Right lung (tissue), 10 donors: ENCODE measurements at places on chromosomes 1 and 21.

DNA sequence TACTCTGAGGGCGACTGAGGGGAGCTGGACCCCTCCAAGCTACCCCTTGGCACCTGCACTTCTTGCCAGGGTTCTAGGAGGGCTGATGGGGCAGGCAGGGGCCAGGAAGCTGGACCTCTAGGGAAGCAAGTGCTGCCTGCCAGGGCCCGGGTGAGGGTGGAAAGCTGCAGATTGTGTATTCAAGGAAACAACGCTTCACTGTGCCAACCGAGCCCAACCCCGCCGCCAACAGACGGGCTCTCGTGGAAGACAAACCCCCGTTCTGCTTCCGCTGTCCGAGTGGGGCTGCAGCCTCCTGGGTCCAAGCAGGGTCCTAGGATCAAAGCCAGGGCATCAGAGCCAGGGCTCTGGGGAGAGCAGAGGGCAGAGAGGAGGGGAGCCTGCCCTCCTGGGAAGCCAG lies 3.2 kb downstream of the EFHD2 start:
- DNase-seq, result no peak

GRCh38 chr1:58879464-58879863 lies 95.6 kb upstream of the JUN start:
- no peak for DNase-seq

GRCh38 chr1:180053594-180054567 lies 99.3 kb downstream of the CEP350 start:
- no peak for DNase-seq

GRCh38 chr1:218364028-218364710 lies 19.0 kb downstream of the TGFB2 start:
- no peak for DNase-seq

DNA sequence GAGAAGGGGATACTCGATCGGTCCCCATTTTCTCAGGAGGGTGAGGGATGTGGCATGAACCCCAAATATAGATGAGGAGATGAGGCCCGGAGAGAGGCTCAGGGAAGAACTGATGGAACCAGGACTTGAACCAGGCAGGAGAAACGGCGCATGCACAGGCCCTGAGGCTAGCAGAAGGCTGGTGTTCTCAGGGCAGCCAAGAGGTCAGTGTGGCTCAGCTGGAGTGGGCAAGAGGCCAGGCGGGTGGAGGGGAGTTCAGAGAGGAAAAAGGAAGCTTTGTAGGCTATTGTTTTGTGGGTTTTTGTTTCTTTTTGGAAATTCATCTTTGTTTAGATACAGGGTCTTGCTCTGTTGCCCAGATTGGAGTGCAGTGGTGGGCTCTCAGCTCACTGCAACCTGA lies 122.0 kb downstream of the LACTBL1 start:
- DNase-seq, result no peak

DNA sequence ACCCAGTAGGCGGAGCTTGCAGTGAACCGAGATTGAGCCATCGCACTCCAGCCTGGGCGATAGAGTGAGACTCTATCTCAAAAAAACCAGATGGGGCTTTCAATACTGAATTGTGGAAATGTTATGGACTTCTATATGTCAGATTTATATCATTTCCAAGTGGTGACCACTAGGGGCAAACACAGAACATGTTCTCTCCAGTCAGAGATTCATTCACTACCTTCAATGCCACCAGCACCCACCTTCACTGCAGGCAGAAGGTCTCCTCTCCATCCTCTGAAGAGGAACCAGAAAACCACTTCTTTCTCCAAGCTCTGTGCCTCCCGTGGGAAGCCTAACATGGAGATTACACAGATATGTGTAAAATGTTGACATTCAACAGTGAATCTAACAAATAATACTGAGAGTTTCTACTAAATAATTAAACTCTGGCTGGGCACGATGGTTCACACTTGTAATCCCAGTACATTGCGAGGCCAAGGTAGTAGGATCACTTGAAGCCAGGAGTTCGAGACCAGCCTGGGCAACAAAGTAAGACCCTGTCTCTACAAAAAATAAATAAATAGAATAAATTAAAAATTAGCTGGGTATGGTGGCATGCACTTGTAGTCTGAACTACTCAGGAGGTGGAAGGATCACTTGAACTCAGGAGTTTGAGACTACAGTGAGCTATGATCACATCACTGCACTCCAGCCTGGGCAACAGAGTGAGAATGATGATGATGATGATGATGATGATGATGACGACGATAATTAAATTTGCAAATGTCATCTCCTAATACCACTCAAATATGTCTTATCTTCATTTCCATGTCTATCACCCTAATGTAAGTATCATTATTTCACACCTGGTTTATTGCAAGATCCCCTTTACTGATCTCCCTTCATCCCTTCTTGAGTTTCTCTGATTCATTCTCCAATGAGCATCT lies 151.1 kb downstream of the ZNF281 start:
- DNase-seq, result no peak

GRCh38 chr21:38438462-38438893 lies 59.8 kb downstream of the ERG start:
- DNase-seq, result no peak

DNA sequence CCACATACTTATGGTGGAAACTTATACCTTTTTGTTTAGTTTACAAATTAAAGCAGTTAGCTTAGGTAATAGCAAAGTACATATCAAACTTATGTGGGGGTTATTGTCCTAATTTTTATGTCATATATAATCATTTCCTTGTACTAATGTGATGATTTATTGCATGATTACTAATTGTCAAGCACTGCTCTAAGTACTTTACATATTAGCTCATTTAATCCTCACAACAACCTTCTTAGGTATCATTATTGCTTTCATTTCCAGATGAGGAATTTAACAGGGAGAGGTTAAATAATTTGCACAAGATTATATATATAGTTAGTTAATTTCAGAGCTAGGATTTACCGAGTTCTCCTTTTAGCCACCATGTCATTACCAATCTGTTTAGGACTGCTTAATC lies 11.9 kb upstream of the SSX2IP start:
- DNase-seq, result no peak

- DNase-seq, result no peak
These were observed 54.4 kb downstream of the SNRPE start for GRCh38 chr1:203915811-203916210.

- DNase-seq, result no peak
These were observed 154.3 kb downstream of the PLXNA2 start for GRCh38 chr1:208089761-208090370.

DNA sequence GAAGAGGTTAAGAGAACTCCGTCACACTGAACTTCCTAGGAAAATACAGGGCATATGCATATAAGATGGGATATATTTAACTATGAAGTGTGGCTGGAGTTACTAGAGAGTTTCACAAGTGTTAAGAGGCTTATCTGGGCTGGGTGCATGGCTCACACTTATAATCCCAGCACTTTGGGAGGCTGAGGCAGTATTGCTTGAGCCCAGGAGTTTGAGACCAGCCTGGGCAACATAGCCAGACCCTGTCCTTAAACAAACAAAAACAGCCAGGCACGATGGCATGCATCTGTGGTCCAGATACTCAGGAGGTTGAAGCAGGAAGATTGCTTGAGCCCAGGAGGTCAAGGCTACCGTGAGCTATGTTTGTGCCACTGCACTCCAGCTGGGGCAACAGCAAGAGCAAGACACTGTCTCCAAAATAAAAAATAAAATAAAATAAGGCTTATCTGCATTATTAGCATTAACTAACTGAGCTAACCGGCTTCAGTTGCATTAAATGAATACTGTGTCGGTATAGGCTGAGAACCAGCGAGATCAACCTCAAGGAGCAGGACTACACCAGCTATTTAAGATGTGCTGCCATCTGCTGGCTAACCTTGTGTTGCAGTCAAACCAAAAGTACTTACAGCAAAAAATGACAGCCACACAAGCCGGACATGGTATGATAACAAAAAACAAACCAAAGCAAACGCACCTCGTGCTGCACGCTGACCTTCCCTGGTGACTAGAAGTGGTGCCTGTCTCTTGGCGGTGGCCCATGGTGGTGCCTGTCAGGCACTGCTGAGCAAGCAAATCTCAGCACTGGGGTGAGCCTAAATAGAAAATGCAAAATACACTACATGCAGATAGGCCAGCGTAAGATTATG lies 19.7 kb upstream of the RBBP5 start:
- DNase-seq, result peak; percentile 64

DNA sequence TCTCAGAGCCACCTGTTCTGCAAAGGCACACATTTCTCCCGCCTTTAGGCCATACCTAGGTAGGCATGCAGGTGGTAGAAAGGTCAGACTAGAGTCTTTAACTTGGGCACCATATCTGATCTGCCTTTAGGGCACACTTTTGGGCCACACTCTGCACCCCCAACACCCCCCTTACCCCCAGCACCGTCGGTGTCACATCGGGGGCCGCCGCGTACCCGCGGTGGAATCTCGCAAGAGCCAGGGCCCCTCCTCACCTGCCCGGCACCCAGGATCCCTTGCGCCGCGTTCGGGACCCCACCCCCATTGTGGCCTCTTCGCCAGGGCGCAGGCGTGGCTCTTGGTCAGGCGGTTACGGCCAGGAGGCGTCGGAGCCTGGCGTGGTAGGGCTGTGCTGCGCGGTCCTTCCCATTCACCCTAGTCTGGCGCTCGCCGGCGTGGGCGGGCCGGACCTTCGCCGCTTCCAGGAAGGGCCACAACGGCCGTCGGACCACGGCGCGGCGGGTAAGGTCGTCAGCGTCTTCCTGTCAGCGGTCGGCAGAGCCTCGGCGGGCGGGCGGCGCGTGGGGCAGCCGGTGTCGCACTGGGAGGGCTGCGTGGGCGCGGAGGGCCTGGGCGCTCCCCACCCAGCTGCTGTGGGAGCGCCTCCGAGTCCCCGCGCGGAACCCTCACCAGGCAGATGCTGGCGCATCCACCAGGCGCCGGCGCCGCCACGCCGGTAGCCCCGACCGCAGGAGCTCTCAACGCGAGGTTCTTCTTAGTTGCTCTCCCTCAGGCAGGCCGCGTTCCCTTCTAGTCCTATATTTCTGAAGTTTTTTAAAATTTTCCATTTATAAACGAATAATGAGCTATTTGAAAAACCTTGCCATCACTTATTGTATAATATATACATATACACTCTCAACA lies at the start of gene DNAH14:
Gene DNAH14 (plus strand): TSS at position 341 of the 903 bp plus-strand sequence. CDS start 23,028 bp downstream, outside the sequence.
- peak; percentile 56 for DNase-seq

DNA sequence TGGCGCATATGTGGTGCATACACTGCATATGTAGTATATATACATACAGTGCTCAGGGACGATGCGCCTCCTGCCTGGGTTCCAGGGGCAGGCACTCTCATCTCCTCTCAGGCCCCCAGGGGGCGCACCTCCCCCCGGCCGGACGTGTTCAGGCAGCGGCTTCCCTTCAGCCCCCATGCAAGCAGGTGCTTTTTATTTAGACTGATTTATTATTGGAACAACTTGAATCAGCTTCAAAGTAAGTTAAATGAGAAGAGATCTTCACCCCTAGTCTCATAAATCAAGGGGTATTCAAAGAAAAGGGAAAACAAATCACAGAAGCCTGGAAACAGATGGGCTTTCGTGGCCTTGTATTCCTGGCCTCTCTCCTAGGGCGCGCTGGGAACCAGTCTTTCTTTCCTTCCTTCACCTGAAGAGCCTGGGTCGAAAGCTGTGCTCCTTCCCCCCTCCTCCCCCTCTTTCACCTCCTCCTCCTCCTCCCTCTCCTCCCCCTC lies 64.6 kb downstream of the UBIAD1 start:
- DNase-seq, result no peak

- no peak for DNase-seq
These were observed 490.7 kb upstream of the B3GALT2 start for GRCh38 chr1:193676996-193677549.

- DNase-seq, result peak; percentile 80
These were observed 2.6 kb downstream of the COL16A1 start for GRCh38 chr1:31701091-31701736.

- no peak for DNase-seq
These were observed 11.9 kb upstream of the ZBTB21 start for GRCh38 chr21:42022091-42022430.

DNA sequence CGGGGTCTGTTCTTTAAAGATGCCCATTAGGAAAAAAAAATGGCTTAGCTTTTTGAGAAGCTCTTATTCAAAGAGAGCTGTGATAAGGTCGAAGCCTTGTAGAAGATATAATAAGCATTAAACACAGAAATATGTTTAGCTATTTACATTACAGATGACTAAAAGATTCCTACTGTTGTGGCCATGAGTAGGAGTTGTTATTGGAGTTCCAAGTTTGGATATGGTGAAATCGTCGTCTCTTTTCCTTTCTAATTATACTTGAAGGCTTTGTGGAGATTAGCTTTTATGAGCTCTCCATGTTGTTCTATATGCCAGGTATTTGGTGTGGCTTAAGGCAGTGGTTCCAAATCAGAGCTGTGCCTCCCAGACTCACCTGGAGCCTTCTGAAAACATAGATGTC lies 79.9 kb upstream of the LAMC2 start:
- DNase-seq, result no peak

GRCh38 chr1:54567961-54568360 lies 19.9 kb downstream of the ACOT11 start:
- DNase-seq, result no peak

DNA sequence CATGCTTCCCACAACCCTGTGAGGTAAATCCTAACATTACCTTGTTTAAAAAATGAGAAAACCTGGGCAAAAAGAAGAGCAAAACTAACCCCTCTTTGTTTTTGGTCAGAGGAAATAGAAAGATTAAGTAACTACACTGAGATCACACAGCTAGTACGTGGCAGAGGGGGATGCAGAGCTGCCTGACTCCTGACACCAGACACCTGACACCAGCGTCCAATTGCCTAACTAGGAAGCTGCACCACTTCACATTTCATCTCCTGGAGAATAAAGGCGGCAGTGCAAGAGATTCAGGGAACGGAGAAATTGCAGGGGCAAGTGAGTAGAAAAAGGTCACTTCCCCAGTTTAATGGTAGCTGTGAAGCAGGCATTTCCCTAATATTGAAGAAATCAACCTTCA lies 229.3 kb upstream of the PTBP2 start:
- DNase-seq, result no peak

DNA sequence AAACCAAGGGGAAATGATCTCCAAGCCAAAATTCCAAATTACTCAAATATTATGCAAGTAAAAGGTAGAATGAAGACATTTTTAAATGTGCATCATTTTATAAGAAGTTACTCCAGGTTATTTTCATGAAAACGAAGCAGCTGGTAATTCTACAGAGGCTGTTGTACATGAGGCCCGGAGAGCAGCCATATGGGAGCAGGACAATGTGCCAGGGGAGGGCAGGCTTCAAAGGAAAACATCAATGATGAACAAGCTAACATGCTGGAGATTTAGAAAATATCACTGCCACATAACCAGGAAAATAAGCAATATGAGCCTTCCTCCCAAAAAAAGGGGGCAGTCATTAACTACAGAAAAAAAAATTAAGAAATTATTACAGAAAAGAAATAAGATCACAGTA lies 109.1 kb downstream of the TIAM1 start:
- DNase-seq, result no peak

DNA sequence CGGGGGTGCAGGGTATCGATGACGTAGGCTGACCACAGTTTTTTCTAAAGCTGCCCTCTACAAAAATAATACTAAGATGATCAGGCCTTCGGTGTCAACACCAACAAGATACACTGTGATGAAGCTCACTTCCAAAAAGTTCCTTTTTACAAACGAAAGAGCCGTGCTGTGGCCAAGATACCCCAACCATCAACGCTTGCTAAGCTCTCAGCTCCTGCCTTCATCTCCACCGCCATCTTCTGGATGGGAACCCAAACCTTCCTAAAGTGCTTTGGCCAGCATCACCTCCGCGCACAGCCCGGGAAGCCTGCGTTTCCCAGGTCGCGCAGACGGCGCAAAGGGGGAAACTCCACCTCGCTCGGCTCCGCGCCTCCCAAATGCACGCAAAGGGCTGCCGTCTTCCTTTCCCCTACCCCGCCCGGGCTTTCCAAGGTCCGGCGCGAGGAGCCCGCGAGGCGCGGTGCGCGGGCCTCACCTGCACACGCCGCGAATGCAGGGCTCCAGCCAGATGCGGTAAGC lies 541 bp downstream of the USP48 start:
- DNase-seq, result no peak
